ENCODE measurements at places on chromosomes 16 and 17. TPM values are rescaled to one million over a fixed set of nuclear protein-coding genes. Genes with fewer than 3 reads are reported as not detected.
A peak's percentile ranks its signal among the peaks of the same experiment; 100 is the strongest.

The GNG13 gene
- total RNA-seq: not detected

- H3K4me1 ChIP-seq: no peaks in the 10 kb centered on the region
- no peak overlapping the region for H3K27ac ChIP-seq
- no peak overlapping the region for H3K4me3 ChIP-seq
- H3K27me3 ChIP-seq: no peaks in the 10 kb centered on the region
These were observed 165.0 kb upstream of the ELAC2 start for GRCh38 chr17:13182854-13183253.

DNA sequence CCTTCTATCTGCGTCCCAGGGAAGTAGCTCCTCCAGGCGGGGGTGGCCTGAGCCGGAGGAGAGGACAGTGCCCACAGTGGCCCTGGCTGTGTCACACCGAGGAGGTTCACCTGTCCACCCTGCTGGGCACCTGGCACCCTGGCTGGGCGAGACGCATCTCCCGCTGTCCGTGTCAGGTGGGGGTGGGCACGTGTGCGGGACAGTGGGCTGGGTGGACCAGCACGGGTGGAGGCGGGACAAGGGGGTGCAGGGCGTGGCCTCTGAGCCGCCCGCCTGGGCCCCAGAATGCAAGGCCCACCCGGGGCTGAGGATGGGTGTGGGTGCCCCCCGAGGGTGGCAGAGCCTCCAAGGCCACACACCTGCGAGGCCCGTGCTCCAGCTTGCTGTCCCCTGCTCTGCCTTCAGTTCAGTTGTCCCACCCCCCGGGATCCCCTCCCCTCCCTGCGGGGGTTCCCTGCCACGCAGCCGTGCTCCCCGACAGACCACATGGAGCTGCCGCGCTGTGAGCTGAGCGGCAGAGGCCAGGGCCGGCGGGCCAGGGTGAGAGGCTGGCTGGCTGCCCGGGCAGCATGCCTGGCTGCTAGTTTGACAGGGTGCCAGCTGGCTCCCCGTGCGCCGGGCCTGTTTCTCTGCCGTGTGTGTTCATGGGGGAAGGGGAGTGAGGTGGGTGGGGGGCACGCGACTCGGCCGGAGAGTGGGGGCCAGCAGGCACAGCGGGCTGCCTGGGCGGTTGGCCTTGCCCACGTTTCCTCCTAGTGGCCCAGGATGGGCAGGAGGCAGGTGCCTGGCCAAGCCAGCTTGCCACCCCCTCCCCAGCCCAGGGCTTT, 33.9 kb downstream of the BAHCC1 start:
- peak; percentile 83 for DNase-seq
- peaks cover 25% of the 10 kb centered on the region for H3K4me1 ChIP-seq
- no peak overlapping the region for H3K27ac ChIP-seq
- H3K4me3 ChIP-seq: no peak overlapping the region
- no peaks in the 10 kb centered on the region for H3K36me3 ChIP-seq

The CTRB1 gene
- 1.2 TPM for total RNA-seq

GRCh38 chr16:82259731-82260130, 89.7 kb upstream of the MPHOSPH6 start:
- H3K36me3 ChIP-seq: no peaks in the 10 kb centered on the region
- no peak overlapping the region for H3K27ac ChIP-seq

The IRX5 gene
- 2.9 TPM for total RNA-seq

- H3K4me3 ChIP-seq: no peak overlapping the region
- no peaks in the 10 kb centered on the region for H3K36me3 ChIP-seq
- DNase-seq: no peak
- no peaks in the 10 kb centered on the region for H3K27me3 ChIP-seq
These were observed 6.0 kb downstream of the TBC1D24 start for GRCh38 chr16:2480948-2481347.

Data from testis (tissue), 5 donors.